Mucosa of gallbladder (tissue), 1 donor: ENCODE measurements at places on chromosomes 7 and 10. TPM values are rescaled to one million over a fixed set of nuclear protein-coding genes. Genes with fewer than 3 reads are reported as not detected.

GRCh38 chr7:97026715-97027426, 2.2 kb upstream of the DLX5 start:
- DNase-seq, result no peak

DNA sequence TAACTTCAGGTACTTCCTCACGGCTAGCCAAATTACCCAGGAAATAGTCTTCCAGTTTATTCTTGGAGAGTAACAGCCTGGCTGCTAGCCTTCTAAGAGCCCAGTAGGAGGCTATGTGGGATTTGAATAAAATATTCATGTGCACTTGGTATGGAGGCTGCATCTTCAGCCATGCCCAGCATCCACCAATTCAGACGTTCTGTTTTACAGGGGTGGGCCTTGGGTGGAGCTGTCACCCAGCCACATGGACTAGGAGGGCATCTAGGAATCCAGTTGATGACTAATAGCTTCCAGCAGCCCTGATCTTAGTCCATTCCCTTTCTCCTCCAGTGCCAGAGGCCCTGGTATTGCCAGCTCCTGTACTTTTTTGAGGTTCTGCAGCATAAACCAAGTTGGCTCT, 66.3 kb upstream of the ZRANB1 start:
- no peak for DNase-seq

Gene PPP1R3C
- total RNA-seq, result 47.6 TPM

GRCh38 chr7:129575699-129576098, 35.8 kb upstream of the NRF1 start:
- DNase-seq, result no peak
